ENCODE measurements at places on chromosomes 3 and 15. TPM values are rescaled to one million over a fixed set of nuclear protein-coding genes. Genes with fewer than 3 reads are reported as not detected.

DNA sequence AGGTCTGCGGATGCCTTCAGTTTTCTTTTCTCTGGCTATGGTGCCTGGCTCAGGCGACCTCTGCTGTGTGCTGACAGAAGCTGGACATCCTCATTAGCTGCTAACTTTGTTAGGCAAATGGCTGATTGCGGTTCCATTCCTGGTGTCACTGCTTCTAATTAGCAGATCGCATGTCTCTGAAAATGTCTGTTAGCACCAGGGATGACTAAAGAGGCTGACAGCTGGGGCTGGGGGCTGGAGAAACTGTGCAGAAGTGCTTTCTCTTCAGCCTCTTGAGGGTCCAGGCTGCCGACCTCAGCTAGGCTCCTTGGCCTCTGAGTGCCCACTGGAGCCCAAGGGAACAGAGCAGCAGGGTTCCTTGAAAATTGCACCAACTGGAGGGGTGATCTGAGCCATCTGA lies 39.3 kb downstream of the CHCHD6 start:
- no peaks in the 10 kb centered on the region for H3K27me3 ChIP-seq
- H3K4me1 ChIP-seq, result no peaks in the 10 kb centered on the region
- H3K4me3 ChIP-seq, result no peak overlapping the region

GRCh38 chr3:72114773-72115172 lies 329.8 kb upstream of the PROK2 start:
- H3K36me3 ChIP-seq, result no peaks in the 10 kb centered on the region
- no peaks in the 10 kb centered on the region for H3K27me3 ChIP-seq
- H3K27ac ChIP-seq, result no peak overlapping the region
- peaks cover 6% of the 10 kb centered on the region for H3K4me1 ChIP-seq

DNA sequence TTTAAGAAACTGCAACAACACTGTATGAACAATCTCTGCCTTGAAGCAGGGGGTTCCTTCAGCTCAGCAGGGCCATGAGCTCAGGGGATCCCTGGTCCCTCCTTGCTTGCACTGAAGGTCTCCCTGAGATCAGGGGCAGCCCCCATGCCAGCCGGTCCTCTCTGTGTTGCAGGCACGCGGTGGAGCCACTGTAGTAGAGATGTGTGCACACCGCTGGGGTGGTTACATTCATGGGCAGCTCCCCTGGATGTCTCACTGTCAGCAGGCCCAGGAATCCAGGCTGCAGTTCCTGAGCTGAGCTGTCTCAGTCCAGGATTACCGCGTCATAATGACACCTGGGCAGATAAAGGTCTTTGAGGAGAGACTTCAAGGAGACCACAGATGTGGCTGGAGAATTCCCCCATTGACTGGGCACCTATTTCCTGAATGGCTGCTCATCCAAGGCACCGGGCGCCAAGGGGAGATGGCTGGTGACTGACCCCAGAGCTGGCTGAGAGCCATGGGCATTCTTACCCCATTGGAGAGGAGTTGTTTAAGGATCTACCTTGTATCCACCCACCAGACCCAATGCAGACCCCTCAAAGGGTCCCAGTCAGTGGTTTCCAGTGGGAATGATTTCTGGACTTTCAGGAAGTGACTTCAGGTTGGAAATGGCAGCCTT lies 10.4 kb upstream of the KLF13 start:
- H3K4me3 ChIP-seq, result no peak overlapping the region
- H3K27ac ChIP-seq, result no peak overlapping the region
- H3K4me1 ChIP-seq, result no peaks in the 10 kb centered on the region
- no peaks in the 10 kb centered on the region for H3K36me3 ChIP-seq
- no peak for DNase-seq

- H3K4me3 ChIP-seq, result no peak overlapping the region
- H3K36me3 ChIP-seq, result no peaks in the 10 kb centered on the region
- peak; percentile 57 for DNase-seq
- no peaks in the 10 kb centered on the region for H3K4me1 ChIP-seq
- no peaks in the 10 kb centered on the region for H3K27me3 ChIP-seq
Observed at GRCh38 chr15:29668120-29668602, 154.1 kb downstream of the TJP1 start.

DNA sequence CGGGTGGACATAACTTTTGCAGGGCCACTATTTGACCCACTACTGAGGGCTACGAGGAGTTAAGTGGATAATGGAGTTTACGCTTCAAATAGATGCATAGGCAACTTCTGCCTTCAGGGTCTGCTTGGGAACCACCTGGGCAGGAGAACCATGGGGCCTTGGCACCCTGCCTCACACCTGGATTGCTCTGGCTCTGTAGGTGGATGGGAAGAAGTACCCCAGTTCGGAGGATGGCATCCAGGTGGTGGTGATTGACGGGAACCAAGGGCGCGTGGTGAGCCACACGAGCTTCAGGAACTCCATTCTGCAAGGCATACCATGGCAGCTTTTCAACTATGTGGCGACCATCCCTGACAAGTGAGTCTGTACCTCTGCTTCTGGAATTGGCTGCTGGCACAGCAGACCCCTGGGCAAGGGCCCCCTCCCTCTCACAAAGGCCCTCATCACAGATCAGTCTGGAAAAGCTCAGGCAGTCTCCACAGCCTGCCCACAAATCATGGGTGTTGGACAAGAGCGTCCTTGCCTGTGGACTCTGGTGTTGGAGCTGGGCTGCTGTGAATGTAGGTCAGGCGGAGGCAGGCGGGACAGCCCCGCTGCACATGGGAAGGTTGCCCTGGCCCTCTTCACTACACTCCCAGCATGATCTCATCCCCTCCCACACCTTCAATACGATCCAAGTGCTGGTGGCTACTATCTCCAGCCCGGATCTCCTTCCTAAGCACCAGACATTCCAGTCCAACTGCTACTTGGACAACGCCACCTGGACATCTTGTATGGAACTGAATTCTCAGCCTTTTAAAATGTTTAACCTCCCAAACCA lies 46.7 kb downstream of the MESD start:
- H3K36me3 ChIP-seq, result no peaks in the 10 kb centered on the region
- H3K27ac ChIP-seq, result no peak overlapping the region
- H3K4me3 ChIP-seq, result no peak overlapping the region
- no peaks in the 10 kb centered on the region for H3K27me3 ChIP-seq
- peak; percentile 62 for DNase-seq

DNA sequence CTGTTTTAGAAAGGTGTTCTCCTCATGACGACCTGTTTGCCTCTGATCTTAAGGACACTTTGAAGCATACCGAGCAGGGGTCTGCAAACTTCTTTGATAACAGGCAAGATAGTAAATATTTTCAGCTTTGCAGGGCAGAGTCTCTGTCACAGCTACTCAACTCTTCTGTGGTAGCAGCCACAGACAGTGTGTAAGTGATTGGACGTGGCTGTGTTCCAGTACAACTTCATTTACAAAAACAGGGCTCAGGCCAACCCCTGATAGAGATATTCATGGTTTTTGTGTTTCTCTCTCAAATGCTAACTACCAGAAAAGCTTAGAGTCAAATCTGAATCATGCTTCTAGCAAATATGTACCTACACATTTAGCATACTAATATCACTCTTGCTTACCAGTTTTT lies 51.5 kb downstream of the TGFBR2 start:
- H3K27ac ChIP-seq, result no peak overlapping the region
- H3K27me3 ChIP-seq, result no peaks in the 10 kb centered on the region
- peaks cover 5% of the 10 kb centered on the region for H3K4me1 ChIP-seq
- H3K4me3 ChIP-seq, result no peak overlapping the region
- no peaks in the 10 kb centered on the region for H3K36me3 ChIP-seq

DNA sequence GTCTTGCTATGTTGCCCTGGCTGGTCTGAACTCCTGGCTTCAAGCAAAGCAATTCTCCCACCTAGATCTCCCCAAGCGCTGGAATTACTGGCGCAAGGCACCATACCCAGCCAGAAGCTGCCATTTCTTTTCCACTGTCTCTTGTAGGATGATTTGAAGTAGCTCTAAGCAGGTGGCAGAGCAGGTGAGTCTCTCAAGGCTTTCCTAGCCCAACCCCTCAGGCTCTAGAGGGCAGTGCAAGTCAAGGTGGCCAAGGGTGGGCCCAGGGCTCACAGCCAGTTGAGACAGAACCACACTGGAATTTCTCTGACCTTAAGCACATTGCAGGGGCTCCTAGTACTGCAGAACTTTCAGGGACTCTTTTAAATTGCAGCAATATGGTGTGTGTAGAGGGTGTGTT lies 15.6 kb upstream of the DAG1 start:
- H3K4me3 ChIP-seq, result no peak overlapping the region
- no peaks in the 10 kb centered on the region for H3K4me1 ChIP-seq
- H3K36me3 ChIP-seq, result no peaks in the 10 kb centered on the region
- DNase-seq, result no peak
- no peak overlapping the region for H3K27ac ChIP-seq

- no peak overlapping the region for H3K4me3 ChIP-seq
- DNase-seq, result no peak
- no peak overlapping the region for H3K27ac ChIP-seq
- no peaks in the 10 kb centered on the region for H3K36me3 ChIP-seq
- no peaks in the 10 kb centered on the region for H3K27me3 ChIP-seq
Observed at GRCh38 chr3:57852896-57853295, 96.8 kb downstream of the SLMAP start.

DNA sequence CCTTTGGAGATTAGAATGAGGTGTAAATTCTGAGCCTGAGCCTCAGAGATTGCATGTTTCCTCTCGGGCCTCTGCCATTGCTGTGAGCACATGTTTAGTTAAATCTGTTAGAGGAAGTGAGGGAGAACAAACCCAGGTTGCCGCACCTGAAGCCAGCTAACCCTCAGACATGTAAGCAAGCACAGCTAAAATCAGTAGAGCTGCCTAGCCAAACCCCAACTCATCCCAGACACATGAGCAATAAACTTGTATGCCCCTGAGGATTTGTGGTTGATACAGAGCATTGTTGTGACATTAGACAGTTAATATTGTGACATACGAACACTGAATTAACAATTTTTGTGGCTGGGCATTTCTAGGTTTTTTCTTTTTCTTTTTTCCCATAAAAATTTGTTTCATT lies 41.9 kb downstream of the NMD3 start:
- no peak for DNase-seq
- no peaks in the 10 kb centered on the region for H3K36me3 ChIP-seq
- no peaks in the 10 kb centered on the region for H3K27me3 ChIP-seq
- H3K4me1 ChIP-seq, result no peaks in the 10 kb centered on the region

- no peak for DNase-seq
- no peak overlapping the region for H3K27ac ChIP-seq
- H3K4me3 ChIP-seq, result no peak overlapping the region
Observed at GRCh38 chr3:126448893-126449180, 26.9 kb downstream of the ZXDC start.

- H3K27me3 ChIP-seq, result no peaks in the 10 kb centered on the region
- no peak for DNase-seq
- no peaks in the 10 kb centered on the region for H3K36me3 ChIP-seq
Observed at GRCh38 chr3:127691489-127691888, 18.7 kb downstream of the ABTB1 start.

- no peaks in the 10 kb centered on the region for H3K4me1 ChIP-seq
- H3K4me3 ChIP-seq, result no peak overlapping the region
- H3K27ac ChIP-seq, result no peak overlapping the region
- H3K36me3 ChIP-seq, result no peaks in the 10 kb centered on the region
- no peak for DNase-seq
Observed at GRCh38 chr15:98611808-98612207, 36.5 kb upstream of the IGF1R start.

DNA sequence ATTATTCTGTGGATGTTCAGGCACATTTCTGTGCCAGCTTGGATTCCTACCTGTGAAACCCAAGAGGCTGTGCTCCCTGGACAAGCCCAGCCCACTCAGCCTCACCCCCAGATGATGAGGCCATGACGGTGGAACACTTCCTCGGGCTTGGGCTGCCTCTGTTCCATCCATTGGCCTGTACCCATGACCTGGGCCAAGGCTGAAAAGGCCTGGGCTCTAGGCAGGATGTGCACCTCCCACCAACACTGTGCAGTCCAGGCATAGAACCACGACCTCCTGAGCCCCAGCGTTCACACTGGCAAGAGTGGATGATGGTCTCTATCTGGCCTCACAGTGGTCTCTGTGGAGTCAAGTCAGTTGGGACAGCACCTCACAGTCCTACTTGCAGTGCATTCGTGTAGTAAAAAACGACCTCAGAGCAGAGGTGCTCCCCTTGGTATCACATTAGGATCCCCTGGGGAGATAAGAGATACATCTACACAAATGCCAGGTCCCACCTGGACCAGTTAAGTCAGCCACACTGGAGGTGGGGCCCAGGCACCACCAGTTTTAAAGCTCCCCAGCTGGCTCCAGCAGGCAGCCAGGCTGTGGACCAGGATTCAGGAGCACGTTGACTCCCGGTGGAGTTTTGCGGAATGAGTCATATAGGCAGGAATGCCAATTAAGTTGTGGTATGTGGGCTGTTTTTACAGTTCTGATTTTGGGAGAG lies 39.0 kb upstream of the IGF1R start:
- H3K27me3 ChIP-seq, result no peaks in the 10 kb centered on the region
- no peaks in the 10 kb centered on the region for H3K4me1 ChIP-seq
- DNase-seq, result peak; percentile 33
- H3K4me3 ChIP-seq, result no peak overlapping the region

- no peaks in the 10 kb centered on the region for H3K27me3 ChIP-seq
- H3K36me3 ChIP-seq, result no peaks in the 10 kb centered on the region
- no peak overlapping the region for H3K27ac ChIP-seq
- no peaks in the 10 kb centered on the region for H3K4me1 ChIP-seq
- no peak overlapping the region for H3K4me3 ChIP-seq
- no peak for DNase-seq
Observed at GRCh38 chr15:30882849-30883433, 20.8 kb upstream of the FAN1 start.

GRCh38 chr3:134477938-134478337 lies 7.8 kb downstream of the ANAPC13 start:
- H3K36me3 ChIP-seq, result no peaks in the 10 kb centered on the region
- no peak for DNase-seq
- H3K4me3 ChIP-seq, result no peak overlapping the region
- no peaks in the 10 kb centered on the region for H3K27me3 ChIP-seq
- peak overlapping the region; percentile 6 for H3K27ac ChIP-seq

DNA sequence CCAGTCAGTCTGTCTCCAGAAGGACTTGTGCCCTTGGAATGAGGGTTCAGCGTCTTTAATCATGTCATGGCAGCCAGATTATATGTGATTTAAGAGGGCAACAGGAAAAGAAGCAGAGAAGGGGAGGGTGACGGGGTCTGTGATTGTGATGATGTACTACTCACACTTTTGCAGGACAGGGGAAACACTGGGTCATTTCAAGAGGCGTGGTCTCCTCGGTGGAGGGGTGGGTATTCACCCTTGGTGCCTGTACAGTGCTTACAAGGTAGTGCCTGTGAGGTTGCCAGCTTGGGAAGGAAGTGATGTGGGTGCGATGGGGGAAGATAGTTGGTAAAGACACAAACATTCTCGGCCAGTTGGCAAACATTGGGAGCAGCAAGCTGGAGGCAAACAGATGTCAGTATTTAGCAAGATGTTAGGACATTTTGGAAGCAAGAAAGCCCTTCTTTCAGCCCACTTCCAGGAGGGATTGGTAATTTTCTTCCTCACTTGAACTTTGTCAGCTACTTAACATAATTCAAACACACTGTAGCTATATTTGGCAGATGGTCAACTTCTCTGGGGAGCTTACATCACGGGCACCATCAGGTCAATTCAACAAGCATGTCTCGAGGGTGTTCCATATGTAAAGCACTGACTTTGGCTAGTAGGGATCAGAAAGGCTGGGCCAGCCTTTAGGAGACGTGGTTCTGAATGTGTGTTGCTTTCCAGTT lies 71.4 kb upstream of the ROPN1 start:
- H3K27me3 ChIP-seq, result no peaks in the 10 kb centered on the region
- no peaks in the 10 kb centered on the region for H3K36me3 ChIP-seq
- no peak overlapping the region for H3K27ac ChIP-seq
- no peak for DNase-seq

CHRNA3 gene
- total RNA-seq, result 0.97 TPM

CAND2 gene
- total RNA-seq, result 8.4 TPM

SLC27A2 gene
- 4.7 TPM for total RNA-seq

ACVR2B gene
- total RNA-seq, result 5.8 TPM

C3orf20 gene
- 0.28 TPM for total RNA-seq

KIF9 gene
- 17.5 TPM for total RNA-seq

ARMC8 gene
- 44.0 TPM for total RNA-seq

RPL39L gene
- 27.5 TPM for total RNA-seq

MUSTN1 gene
- 14.4 TPM for total RNA-seq

All from prostate gland (tissue), 2 donors.